ENCODE measurements at places on chromosomes 7 and 10.
A peak's percentile ranks its signal among the peaks of the same experiment; 100 is the strongest.

- H3K27me3 ChIP-seq, result no peaks in the 10 kb centered on the region
- H3K36me3 ChIP-seq, result peaks cover 12% of the 10 kb centered on the region
- H3K4me3 ChIP-seq, result no peak overlapping the region
- H3K27ac ChIP-seq, result no peak overlapping the region
- peaks cover 5% of the 10 kb centered on the region for H3K4me1 ChIP-seq
- DNase-seq, result no peak
These were observed 29.4 kb upstream of the ANAPC16 start for GRCh38 chr10:72186258-72186981.

GRCh38 chr7:32476816-32477648 is 13.1 kb downstream of the LSM5 start:
- no peaks in the 10 kb centered on the region for H3K4me1 ChIP-seq
- no peak overlapping the region for H3K4me3 ChIP-seq
- no peak for DNase-seq
- H3K27me3 ChIP-seq, result peaks cover 30% of the 10 kb centered on the region

- peak; percentile 47 for DNase-seq
- no peak overlapping the region for H3K4me3 ChIP-seq
- H3K27me3 ChIP-seq, result no peaks in the 10 kb centered on the region
- H3K36me3 ChIP-seq, result peaks cover 1% of the 10 kb centered on the region
These were observed 262.8 kb upstream of the AOAH start for GRCh38 chr7:36986948-36987724.

DNA sequence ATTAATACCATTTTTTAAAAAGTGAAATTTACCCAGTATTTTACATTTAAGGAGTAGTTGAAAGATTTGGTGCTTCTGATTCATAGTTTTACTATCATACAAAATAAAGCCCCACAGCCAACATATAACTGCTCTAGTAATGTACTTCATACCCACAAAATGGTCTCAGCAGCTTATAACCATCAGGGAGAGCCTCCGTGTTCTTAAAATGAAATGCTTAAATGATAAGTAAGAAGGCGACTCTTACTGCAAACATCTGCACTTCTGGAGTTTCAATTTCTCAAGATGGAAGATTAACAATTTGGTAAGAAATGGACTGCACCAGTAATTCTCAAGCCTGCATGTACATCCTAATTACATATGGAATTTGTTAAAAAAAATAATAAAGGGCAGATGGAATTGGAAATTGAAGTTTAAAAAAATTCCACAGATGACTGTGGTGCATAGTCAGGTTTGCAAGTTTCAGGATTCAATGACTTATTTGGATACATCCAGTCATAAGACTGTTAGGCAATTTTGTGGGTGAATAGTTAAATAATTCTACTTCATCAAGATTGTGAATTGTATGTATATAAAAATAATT is 461.0 kb downstream of the KIF20B start:
- H3K4me1 ChIP-seq, result no peaks in the 10 kb centered on the region
- H3K4me3 ChIP-seq, result no peak overlapping the region
- no peak overlapping the region for H3K27ac ChIP-seq
- no peaks in the 10 kb centered on the region for H3K27me3 ChIP-seq

DNA sequence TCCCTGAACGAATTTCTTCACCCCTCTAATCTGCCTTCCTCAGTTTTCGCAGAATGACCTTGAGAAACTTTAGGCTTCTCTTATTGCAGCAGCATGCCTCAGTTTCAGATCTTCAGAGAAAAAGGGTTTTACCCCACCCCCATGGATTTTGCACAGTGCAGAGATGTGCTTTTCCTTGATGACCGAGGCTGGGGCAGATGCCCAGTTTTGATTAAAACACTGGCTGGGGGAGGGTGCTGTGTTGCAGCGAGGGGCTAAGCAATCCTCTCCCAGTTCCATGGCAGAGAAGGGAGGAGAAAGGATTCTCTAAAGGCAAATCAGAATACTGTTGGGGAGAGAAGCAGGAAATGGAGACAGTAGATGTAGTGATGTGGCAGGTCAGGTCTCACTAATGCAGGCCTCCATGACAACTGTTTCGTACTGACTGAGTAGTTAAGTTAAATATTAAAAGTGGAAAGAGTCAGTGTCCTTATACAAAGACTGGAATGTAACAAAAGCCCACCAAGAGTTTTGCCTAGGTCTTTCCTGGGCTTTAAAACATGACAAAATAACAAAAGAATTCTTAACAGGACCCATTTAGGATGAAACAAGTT is 50.8 kb upstream of the PDZD8 start:
- no peaks in the 10 kb centered on the region for H3K4me1 ChIP-seq
- peaks cover 2% of the 10 kb centered on the region for H3K36me3 ChIP-seq
- no peak for DNase-seq

GRCh38 chr7:137987968-137988367 is 13.9 kb downstream of the CREB3L2 start:
- H3K4me3 ChIP-seq, result no peak overlapping the region
- H3K27ac ChIP-seq, result no peak overlapping the region
- DNase-seq, result no peak

Data from central memory CD8-positive, alpha-beta T cell (primary cell).